ENCODE measurements at places on chromosomes 4 and X.

DNA sequence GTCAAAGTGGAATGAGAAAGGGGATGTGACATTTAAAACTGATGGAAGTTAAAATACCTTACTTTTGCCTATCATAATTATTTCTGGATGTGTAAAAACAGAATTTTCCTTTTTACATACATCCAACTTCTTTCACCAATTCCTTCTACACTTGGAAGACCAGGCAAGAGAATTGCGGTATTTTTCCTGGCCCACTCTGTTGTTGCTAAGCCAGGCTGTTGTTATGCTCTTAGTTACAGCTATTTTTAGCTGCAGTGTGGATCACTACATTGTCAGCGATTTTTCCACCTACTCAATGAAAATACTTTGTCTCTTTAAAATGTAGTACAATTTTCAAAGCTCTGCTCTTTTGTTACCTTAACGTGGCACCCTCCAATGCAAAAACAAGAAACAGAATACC, 43.4 kb downstream of the NKX6-1 start:
- DNase-seq = no peak

DNA sequence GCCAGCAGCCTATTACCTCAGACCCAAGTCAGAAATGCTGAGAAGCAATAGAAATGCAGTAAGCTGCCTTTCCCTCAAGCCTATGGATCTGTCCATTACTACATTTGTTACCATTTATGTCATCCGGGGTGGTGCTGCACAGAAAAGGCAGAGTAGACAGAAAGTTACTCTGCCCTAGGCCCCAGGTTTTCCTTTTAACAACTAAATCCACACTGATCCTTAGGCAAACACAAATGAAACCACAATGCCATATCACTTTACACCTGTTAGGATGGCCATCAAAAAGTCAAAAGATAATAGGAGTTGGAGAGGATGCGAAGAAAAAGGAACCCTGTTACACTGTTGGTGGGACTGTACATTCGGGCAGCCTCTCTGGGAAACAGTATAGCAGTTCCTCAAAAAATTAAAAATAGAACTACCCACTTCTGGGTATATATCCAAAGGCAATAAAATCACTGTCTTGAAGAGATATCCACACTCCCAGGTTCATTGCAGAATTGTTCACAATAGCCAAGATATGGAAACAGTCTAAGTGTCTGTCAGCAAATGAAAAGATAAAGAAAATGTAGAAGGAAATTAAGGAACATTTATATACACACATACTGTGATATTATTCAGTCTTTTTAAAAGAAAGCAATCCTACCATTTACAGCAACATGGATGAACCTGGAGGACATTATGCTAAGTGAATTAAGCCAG, 186.3 kb downstream of the NWD2 start:
- DNase-seq = no peak

DNA sequence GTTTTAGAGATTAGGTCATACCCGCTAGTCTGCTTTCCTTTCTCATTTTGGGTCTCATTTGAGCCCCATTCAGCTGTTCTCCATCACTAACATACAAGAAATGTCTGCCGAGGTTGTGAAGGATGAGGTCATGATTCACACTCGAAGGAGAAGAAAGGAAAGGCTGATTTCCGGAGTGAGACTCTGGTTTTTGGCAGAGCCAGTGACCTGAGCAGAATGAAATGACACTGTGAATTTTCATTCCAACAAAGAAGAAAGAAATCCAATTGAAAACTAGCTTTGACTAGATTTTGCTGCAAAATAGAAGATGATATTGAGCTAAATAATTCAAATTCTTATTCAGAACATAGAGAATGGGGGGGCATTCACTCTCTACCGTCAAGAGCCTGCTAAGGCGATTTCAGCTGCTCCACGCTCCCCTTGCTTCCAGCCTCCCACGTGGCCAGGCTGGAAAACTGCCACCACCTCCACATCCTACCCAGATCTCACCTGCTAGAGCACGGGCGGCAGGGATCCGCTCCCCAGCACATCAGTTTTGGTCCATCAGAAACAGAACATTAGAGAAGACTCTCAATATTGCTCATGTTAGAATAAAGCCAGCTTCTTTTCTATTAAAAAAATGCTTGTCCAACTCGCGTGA, 39.0 kb downstream of the F11 start:
- DNase-seq = no peak

DNA sequence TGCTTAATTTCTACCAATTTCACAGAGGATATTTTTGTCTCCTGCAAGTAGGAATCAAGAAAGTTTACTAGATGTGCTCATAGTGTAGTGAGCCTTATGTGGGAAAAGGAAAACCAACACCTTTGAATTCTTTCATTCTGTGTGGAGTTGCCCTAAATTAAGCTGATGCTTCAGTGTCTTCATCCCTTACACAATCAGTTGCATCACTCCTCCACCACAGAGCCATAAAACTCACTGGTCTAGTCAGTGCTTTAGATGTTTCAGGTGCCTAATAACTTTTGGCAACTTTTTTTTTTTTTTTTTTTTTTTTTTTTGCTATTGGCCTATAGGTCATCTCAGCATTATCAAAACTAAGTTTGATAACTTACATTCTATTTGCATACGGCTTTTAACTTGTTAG, 41.5 kb downstream of the HHIP start:
- DNase-seq = no peak

- no peak for DNase-seq
These were observed 19.7 kb upstream of the EDNRA start for GRCh38 chr4:147461161-147461560.

GRCh38 chr4:101028886-101029285, 318.4 kb downstream of the PPP3CA start:
- no peak for DNase-seq

DNA sequence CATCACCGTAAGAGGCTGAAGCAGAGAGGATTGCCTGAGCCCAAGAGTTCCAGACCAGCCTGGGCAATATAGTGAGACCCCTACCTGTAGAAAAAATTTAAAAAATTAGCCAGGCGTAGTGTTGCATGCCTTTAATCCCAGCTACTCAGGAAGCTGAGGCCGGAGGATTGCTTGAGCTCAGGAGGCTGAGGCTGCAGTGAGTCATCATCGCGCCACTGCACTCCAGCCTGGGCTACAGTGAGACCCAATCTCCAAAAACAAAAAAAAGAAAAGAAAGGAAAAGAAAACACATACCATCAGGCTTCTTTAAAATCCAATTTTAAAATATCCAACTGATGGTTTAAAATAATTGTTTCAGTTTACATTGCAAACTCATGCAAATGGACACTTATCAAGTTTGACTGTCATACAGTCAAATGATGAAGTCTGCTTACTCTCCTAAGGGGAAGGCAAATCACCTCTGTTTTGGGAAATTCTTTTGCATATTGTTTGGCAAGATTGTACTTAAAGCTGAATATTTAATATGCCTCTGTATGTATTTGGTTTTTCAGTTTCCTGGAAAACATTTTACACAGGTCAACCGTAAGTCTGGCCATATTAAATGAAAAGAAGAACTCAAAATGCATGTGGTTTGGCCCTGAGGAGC, 23.7 kb upstream of the TENM3 start:
- DNase-seq = no peak

GRCh38 chr4:70772929-70773555, 51.3 kb downstream of the RUFY3 start:
- no peak for DNase-seq

DNA sequence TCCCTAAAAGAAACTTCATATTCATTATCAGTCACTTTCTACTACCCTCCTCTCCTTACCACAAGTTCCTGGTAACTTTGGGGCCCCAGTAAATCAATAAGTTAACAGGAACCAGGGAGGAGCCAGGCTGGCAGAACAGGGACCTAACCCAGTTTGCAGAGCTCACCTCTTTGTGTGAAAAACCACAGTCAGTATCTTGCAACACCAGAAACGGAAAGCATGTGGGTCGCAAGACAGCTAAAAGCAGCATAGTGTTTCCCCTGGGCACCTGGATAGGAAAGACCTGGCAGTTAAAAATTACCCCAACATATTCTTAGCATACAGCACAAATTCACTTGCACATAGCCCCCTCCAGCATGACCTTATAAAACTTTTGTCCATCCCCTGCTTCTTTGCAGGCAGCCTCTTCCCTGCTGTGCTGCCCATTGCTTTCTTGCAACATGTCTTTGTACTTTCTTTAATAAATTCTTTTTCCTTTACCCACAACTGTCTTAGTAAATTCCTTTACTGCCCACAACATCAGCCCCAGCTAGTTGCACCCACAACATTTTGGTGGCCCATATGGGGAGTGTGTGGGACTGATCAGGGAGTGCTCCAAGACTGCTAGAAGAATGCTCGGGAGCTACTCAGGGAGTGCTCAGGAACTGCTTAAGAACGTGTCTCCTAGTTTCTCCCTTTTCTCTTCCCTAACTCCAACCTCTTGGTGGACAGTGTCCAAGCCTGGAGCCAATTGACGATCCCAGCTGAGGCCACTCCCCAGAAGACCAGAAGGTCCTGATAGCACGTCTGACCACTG, 83.4 kb downstream of the MSN start:
- DNase-seq = no peak

DNA sequence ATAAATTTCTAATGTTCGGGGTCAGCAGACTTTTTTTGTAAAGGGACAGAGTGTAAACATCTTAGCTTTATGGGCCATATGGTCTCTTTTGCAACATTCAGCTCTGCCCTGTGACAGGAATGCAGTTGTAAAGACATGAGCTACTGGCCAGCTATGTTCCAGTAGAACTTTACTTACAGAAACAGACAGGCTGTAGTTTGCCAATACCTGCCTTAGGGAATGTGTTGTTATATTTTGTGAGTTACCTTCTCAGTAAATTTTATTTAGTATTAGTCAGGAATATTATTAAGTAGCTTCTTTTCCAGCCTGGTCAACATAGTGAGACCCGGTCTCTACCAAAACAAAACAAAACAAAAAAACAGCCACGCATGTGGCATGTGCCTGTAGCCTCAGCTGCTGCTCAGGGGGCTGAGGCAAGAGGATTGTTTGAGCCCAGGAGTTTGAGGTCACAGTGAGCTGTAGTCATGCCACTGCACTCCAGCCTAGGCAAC, 48.7 kb downstream of the HTT start:
- no peak for DNase-seq

DNA sequence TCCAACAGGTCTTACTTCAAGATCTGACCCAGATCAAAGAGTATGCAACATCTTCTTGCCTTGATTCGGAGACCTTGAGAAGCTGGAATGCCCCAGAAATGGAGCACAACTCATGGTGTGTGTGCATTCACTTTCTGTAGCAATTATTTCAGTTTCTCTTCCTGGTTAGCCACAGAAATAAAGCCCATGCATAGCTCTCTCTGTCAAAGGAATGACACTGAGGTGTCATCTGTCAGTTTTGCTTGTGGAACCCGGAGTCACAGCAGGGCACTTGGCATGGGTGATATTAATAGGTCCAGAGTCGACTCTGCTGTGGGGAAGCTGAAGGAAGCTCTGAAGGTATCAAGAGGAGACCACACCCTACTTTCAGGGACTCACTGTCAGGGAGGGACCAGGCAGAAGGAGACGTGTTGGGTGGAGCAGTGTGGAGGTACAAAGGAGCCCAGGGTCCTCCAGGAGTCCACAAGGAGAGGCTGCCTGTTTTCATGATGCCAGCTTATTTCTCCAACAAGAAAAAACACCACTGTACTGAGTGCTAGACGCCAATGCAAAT, 10.7 kb downstream of the CLNK start:
- no peak for DNase-seq

- no peak for DNase-seq
These were observed 9.5 kb upstream of the HUWE1 start for GRCh38 chrX:53695946-53696549.

DNA sequence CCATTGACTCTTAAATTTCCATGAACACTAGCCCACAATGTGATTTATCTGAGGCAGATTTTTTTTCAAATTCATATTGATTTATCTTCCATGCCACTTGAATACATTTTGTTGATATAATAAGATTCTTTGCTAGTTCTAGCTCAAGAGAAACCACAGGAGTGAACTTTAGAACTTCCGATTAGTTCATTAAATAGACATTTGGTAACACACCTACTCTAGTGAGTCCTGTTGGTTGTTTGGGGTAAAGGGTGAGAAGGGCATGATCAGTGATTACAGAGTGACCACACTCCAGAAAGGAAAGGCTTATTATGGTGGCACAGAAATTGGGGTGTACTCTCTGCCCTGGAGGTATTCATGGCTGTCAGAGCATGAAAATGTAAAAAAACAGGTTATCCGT, 120.4 kb downstream of the CDKL5 start:
- DNase-seq = no peak

- no peak for DNase-seq
These were observed 36.6 kb upstream of the PAQR3 start for GRCh38 chr4:78975865-78976264.

DNA sequence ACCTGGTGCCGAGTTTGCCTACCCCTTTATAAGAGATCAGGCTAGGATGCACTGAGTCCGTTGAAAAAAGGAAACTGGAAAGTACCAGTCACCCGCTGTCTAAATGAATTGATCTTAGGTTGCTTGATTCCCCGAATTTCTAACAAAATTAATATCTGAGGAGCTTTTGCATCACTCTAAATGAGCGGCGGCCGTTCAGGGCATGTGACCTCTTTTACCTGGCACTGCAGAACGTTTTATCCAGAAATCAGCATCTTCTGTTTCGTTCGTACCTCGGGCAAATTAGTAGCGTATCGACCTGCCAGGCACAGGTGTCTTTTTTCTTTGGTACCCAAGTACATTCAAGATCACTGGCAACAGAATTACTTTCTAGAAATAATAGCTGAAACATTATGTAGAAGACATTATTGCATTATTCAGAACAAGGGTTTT, 876 bp downstream of the KLHL2 start:
- no peak for DNase-seq

DNA sequence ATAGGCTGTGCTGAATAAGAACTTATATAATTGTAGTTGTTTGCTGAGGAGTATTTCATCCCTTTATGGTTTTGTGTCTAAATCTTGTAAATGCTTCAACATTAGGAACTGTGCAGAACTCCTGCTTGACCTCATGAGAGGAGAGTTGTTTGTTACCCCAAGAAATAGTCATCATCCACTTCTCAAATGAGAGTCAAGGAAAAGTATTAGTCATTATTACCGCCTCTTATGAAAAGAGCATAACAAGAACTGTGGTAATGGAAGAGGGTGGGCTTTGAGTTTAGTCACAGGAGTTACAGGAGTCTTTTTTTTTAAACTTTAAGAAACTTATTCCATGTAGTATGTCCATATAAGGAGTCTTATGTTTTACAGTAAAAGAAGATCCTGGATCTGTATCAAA, 132.9 kb downstream of the RAP1GDS1 start:
- DNase-seq = no peak

DNA sequence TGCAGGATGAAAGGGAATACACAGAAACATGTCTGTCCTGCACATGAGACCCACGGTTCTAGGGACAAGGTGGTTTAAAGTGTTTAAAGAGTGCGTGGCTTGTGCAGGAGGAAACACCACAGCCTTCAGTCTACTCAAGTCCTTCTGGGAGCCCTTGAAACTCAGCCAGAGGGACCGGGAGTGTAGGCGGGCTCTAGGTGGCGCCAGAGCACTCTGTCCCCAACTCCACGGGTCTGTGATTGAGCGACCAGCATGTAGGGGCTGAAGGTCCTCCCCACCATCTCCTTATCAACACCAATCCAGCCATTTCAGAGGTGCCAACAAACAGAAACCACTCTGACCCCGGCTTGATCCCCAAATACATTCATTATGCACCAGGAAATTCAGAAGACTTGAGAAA, 82.0 kb upstream of the CLDN34 start:
- peak; percentile 34 for DNase-seq
